ENCODE measurements at places on chromosomes 7 and 10.

- DNase-seq = no peak
Measured at GRCh38 chr10:44908936-44909630, 2.1 kb upstream of the TMEM72 start.

DNA sequence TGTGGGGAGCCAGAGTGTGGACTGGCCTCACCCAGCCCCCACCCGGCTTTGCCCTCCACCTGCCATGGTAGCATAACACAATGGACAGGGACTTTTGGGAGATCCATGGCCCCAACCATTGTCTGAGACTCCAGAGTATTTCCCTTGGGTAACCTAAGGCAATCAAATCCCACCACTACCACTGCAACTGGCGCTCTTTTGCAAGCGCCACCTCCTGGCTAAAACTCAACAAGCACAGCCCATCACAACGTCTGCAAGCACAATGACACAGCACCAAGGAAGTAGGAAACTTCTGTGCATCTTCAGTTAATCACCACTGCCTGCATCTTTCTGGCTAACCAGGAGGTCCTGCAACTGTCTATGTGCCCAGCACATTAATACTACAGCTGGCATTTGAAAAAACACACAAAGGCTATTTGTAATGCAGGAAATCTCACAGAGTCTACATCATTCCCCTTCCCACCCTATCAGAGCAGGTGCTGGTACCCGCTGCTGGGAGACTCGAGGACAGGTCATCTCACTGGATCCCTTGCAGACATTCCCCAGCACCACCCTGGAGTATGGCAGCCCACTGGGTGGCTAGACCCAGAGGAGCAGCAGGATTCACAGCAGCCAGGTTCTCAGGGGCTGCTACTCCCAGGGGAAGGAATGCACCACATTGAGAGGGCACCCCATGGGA, 27.7 kb downstream of the ANKRD26 start:
- no peak for DNase-seq

GRCh38 chr10:91700788-91701444, 68.0 kb upstream of the PPP1R3C start:
- no peak for DNase-seq

- DNase-seq = no peak
Measured at GRCh38 chr7:106313456-106313901, 28.7 kb upstream of the NAMPT start.

All from globus pallidus (tissue), 1 donor.